Stimulated activated CD8-positive, alpha-beta memory T cell treated with anti-CD3 and anti-CD28 coated beads, Interleukin-12 subunit alpha, Interleukin-12 subunit beta, amount 100 ng/mL, for 1 hour (primary cell): ENCODE measurements at places on chromosomes 7 and 10.

- DNase-seq, result no peak
Observed at GRCh38 chr7:150977382-150978125, 567 bp downstream of the KCNH2 start.

DNA sequence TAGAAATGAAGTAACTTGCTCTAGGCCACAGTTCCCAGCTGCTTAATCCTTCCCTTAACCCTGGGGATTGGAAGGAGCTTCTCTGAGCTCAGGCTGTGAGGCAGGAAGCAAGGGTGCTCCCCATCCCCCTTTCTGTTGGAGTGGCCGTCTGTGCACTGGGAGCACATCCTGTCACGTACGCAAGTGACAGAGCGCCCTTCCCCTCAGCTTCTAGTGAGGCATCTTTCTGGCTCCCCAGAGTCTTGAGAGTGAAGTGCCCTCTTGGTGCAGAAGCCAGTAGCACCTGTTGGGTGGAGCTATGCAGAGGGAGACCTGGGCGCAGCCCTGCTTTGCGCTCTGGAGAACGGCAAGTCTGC lies 47.8 kb downstream of the SHH start:
- DNase-seq, result no peak

DNA sequence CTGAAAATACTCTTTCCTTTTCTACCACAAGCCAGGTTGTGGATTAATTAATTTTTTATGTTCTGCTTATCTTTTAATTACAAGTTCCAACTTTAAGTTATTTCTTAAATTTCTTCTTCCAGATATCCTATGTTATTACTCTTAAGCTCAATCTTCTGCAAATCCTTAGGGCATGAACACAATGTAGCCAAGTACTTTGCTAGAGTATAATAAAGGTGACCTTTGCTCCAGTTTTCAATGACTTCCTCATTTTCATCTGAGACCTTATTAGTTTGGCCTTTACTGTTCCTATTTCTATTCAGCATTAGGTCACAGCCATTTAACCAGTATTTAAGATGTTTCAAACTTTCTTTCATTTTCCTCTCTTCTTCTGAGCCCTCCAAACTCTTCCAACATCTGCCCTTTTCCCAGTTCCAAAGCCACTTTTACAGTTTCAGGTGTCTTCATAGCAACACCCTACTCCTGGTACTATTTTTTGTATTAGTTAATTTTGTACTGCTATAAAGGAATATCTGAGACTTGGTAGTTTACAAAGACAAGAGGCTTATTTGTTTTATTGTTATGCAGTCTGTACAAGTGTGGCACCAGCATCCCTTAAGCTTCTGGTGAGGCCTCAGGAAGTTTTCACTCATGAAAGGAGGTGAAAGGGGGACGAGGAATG lies 886.2 kb upstream of the GHITM start:
- DNase-seq, result no peak

DNA sequence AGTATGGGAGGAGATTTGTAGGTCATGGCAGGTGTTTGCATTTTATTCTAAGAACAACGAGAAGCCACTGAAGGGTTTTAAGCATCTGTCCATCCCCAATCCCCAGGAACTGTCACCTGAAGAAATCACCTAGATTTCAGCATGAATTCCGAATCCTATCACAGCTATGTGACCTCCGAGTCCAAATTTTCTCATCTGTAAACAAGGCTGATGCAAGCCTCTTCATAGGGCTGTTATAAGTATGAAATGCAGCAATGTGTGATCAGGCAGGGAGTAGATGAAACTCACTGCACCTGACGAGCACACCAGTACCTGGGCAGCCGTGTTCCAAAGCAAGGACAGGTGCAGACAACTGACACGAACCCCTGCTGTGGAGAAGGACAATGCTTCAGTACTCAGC lies 14.0 kb downstream of the HABP2 start:
- DNase-seq, result no peak

GRCh38 chr7:121428855-121429489 lies 32.9 kb upstream of the FAM3C start:
- DNase-seq, result no peak

DNA sequence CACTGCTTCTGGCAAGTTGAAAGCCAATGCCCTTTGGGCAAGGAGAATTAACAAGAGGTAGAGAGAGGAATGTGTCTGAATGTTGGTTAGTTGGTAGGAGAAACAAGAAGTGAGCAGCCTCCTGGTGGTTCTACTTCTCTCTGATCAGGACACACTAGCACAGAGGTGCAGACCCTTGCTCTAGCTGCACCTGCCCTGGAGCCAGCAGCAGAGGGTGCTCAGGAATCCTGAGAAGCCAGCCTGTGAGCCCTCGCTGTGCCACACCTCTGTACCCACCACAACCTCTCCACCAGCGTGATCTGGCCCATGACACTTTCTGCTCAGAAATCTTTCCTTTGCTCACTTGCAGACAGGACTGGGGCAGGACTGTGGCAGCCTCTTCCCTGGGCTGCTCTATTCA lies 364.7 kb downstream of the RPS24 start:
- DNase-seq, result no peak

- DNase-seq, result no peak
Observed at GRCh38 chr10:77989081-77989724, 40.1 kb downstream of the POLR3A start.

GRCh38 chr10:11108356-11108755 lies 90.7 kb downstream of the CELF2 start:
- DNase-seq, result no peak

- no peak for DNase-seq
Observed at GRCh38 chr10:16843252-16843870, 26.1 kb upstream of the RSU1 start.

- no peak for DNase-seq
Observed at GRCh38 chr7:3201937-3202710, 98.9 kb upstream of the SDK1 start.

DNA sequence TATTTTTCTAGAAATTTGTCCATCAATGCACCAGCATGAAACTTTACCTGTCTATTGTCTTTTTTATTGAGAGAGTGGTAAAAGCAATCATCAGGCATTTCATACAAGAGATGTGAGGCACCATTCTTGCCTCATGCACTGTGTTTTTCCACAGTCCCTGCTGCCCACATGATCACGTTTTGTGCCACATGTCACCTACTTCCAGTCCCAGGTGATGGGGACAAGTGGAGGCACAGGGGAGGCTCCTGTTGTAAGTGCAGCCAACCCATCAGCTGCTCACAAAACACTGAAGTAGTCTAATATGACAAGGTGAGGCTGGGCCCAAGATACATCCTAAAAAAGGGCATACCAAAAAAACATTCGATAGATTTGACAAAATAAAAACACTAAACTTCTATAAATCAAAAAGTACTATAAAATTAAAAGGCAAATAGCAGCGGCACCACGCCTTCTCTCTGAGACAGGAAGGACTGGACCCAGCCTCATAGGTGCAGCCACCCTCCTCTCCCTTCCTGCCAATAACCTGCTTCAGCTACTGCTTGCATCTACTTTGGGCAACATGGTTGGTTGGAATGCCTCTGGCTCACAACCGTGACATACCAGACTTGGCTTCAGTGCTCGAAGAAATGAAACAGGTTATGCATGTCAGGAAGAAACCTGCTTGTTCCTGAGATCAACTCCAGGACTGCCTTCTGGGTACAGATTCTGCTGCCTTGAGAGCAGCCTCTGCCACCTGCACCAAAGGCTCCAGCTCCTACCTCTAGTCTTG lies 2.3 kb downstream of the ZC3HAV1L start:
- DNase-seq, result no peak

- DNase-seq, result no peak
Observed at GRCh38 chr7:31991846-31992245, 78.4 kb downstream of the PDE1C start.

DNA sequence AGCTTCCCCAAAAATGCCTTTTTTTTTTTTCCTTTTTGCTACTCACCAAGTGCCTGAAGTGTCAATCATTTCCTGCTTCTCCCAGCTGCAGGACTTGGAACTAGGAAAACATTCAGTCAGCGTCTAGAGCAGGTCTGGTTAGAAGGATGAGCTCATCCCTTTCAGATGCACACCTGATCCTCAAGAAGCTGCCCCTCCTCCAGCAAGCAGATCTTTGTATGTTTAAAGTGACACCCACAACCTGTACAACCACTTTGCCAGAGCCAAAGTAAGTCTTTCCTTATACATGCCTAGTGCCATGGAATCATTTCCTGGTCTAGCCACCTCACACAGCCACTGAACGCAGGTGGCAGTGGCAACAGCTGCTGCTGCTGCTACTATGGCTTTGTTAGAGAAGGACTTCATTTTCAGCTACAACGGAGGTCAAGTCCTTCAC lies 10.4 kb upstream of the USP54 start:
- no peak for DNase-seq

DNA sequence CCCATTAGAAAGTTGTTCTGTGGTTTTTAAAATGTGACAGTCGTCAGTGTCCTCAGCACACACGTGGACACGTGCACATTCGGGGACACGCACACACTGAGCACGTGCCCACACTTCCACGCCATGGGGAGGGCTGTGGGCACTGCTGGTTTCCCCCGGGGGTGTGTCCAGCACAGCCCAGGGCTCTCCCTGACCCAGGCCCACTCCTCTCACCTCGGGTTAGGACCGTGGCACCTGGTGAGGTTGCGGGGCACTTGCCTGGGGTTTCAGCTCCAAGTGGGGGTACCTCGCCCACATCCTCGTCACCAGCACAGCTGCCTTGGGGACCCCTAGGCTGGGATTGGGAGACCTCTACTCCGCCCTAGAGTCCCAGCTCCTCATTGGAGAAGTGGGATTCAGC lies 20.7 kb downstream of the GET4 start:
- DNase-seq, result no peak

DNA sequence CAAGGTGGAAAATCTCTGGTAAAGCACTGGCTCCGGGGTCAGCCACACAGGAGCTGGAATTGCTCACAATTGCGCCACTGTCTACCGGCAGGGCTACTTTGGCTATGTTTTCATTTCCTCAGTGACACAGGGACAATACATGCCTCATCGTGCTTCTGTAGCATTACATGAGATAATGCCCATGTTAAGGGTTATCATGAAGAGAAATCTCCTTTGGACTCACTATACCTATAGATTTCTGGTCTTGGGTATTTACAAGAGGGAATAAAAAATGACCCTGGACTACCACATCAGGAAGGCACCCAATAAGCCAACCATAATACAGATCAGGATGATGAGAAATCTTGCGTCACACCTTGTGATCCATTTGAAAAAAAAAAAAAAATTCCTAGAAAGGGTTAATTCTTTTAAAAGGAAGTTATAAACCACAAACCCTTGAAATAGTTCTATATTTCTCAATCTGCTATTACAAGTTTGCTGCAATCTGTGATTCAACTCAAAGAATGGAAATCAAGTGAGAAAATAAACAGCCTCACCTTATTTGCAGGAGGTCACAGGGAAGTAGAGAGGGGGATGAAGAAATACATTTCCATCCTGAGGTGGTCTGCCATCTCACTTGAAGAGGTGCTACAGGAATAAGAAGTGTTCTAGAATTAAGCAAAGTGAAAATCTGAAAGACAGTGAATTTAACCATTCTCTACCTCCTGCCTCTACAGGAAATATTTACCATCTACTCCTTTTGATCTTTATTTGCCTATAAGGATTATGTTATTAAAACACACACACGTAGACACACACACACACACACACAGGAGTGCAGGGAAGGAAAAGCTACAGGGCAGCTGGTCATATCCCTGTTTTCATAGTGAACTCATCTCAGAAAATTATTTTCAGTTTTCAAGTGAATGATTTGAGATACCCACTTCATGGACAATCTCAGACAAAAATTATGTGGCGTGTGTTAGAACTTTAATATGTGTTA lies 231.3 kb upstream of the CELF2 start:
- no peak for DNase-seq

- no peak for DNase-seq
Observed at GRCh38 chr7:21616091-21616490, 73.3 kb downstream of the DNAH11 start.

GRCh38 chr7:1288390-1288995 lies 55.8 kb downstream of the UNCX start:
- no peak for DNase-seq

DNA sequence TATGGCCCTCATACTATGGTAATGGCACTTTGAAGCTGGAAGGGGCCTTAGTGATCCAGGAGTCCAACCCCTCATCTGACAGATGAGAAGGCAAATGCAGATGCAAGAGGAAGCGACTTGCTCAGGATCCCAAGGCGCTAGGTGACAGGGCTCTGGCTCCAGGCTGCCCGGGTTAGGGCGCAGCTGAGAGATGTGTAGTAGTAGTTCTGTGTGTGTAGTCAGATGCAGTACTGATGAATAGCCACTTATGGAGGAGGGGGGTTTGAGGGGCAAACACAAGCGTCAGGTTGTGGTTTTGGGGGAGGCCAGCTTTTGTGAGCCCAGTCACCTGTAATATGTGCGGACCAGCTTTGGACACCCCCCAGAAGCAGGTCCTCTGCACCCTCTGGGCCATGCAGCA lies 4.8 kb downstream of the ADRA2A start:
- DNase-seq, result no peak

- no peak for DNase-seq
Observed at GRCh38 chr7:128221929-128222403, 19.1 kb upstream of the LEP start.

GRCh38 chr10:71363936-71364335 lies 32.8 kb upstream of the CDH23 start:
- no peak for DNase-seq

GRCh38 chr7:123789817-123790216 lies 41.0 kb upstream of the WASL start:
- DNase-seq, result no peak

GRCh38 chr10:56142092-56142728 lies 218.8 kb downstream of the ZWINT start:
- DNase-seq, result no peak

DNA sequence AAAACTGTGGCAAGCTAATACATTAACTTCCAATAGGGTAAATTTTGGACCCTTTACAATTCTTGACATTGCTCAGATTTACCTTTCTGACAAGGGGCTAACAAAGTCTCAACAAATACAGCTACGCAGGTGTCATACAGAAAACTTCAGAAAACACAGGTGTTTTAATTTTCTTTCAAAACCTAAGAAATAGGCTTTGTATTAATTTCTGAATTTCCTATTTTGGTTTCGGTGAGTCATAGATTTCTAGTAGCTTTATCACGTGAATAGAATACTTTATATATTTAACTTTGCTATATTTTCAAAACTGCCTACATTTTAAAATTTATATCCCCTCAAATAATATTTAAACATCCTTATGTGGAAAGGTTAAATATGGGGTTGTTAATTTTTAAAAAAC lies 215.3 kb downstream of the DGKB start:
- DNase-seq, result no peak
